ENCODE measurements at places on chromosomes 1 and 21.

DNA sequence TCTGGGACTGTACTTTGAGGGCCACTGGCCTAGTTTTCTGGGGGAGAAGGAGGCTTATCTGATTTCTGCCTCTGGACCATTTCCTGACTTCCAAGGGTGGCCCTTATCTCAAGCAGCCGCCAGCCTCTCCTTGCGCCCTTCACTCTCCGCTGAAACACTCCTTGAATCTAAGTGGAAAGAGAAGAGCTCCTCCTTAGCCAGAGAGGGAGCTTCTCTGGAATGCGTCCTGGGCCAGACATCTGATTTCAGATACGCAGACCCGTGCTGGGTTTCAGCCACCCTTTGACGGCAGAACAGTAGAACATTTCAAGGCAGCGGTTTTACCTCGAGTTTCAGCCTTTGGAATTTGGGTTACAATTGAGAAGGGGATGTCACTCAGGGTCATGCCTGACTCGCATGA, 308.0 kb downstream of the CAMTA1 start:
- DNase-seq: no peak

- DNase-seq: peak; percentile 9
Measured at GRCh38 chr1:93707956-93708355, 26.3 kb upstream of the BCAR3 start.

- DNase-seq: peak; percentile 31
Measured at GRCh38 chr1:11525516-11525915, 46.6 kb downstream of the DISP3 start.

- DNase-seq: no peak
Measured at GRCh38 chr1:70487459-70487815, 76.4 kb downstream of the CTH start.

- DNase-seq: no peak
Measured at GRCh38 chr1:245501633-245502032, 346.8 kb downstream of the KIF26B start.

Measured in left forelimb (tissue), 1 donor.